ENCODE measurements at places on chromosomes 12 and 14.

DNA sequence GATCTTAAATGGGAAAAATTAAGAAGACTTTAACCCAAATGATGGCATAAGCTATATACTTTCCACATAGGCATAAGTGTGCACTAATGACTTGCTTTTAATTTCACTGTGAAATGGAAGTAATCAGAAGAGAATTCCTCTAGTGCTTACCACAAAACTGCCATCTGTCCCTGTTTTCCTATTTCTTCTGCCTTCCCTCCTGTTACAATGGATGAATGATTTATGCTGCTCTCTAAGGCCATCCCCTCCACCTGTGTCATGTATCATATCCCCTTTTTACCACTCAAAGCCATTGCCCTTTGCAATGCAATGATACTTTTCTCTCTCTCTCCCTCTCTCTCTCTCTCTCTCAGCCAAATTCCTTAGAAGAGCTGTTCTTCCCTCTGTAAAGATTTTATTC lies 109.1 kb downstream of the C12orf50 start:
- DNase-seq: no peak

DNA sequence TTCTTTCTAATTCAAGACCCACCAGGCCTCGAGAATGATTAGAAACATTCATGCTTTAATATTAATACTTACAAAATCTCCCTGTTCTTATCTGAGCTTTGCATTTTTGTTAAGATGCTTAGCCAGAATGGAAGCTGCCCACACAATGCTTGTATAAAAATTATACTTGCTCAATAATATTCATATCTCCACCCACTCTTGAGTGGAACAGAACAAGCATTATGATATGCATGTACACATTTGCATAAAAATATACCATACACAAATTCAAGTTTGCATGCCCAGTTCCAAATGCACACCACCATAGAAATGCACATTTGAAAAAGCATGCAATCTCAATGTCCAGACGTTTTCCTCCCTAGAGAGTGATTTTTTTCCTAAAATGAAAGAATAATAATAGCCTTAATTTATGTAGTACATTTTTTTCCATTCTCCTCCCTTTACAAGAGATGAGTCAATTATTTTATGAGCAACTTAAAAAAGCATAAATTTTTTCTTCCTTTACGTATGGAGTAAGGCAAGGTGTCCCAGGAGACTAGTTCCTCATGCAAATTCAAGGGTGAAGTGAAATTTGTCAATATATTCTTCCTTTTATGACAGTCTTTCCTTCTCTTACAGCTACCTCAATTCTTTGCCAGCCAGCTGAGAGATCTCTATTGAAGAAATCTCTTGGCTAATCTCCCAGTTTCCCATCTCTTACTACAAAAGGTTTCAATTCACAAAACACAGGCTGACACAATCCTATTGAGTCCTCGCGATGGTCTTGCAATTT lies 313.1 kb upstream of the GARIN6 start:
- DNase-seq: no peak

- no peak for DNase-seq
Measured at GRCh38 chr14:89040080-89040459, 215.6 kb downstream of the TTC8 start.

DNA sequence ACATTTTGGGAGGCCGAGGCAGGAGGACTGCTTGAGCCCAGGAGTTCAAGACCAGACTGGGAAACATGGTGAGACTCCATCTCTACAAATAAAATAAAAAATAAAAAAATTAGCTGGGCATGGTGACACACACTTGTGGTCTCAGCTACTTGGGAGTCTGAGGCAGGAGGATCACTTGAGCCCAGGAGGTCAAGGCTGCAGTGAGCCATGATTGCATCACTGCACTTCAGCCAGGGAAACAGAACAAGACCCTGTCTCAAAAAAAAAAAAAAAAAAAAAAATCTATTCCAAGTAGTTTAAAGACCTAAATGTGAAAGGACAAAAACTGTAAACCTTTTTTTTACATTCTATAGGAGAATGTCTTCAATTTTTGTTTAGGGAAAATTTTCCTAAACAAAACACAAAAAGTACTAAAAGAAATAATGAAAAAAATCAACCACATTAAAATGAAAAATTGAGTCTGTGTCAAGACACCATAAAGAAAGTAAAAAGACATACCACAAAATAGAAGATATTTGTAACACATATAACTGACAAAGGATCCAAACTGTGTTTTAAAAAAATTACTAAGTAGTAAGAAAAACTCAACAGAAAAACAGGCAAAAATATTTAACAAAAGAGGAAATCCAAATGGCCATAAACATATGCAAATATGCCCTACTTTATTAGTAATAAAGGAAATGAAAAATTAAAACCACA lies 17.0 kb downstream of the TMEM116 start:
- no peak for DNase-seq

- no peak for DNase-seq
Measured at GRCh38 chr12:28963554-28963953, 185.5 kb upstream of the FAR2 start.

DNA sequence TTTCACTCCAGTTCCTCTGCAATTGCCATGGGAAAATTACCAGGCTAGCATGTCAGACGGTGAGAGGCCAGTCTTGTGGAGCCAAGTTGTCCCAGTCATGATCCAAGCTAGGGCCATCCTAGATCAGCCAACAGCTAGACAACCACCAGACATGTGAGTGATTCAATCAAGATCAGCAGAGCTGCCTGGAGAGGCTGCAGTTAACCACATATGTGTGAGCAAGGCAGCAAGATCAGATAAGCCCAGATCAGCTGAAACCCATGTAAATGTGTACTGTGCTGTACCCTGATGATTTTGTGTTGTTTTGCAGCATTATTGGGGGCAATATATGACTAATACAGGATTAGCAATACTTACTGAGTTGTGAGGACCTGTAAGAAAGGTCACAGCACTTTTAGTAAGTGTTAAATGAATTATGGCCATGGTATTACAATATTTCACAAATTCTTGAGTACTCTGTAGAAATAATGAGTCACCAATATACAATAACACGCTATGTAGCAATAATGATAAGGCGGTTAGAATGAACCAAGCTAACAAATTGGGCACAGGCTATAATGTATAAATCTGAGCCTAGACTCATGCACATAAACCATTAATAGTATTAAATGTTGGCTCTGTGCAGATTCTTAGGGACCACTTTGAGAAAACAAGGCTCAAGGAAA lies 91.4 kb downstream of the SUDS3 start:
- no peak for DNase-seq

DNA sequence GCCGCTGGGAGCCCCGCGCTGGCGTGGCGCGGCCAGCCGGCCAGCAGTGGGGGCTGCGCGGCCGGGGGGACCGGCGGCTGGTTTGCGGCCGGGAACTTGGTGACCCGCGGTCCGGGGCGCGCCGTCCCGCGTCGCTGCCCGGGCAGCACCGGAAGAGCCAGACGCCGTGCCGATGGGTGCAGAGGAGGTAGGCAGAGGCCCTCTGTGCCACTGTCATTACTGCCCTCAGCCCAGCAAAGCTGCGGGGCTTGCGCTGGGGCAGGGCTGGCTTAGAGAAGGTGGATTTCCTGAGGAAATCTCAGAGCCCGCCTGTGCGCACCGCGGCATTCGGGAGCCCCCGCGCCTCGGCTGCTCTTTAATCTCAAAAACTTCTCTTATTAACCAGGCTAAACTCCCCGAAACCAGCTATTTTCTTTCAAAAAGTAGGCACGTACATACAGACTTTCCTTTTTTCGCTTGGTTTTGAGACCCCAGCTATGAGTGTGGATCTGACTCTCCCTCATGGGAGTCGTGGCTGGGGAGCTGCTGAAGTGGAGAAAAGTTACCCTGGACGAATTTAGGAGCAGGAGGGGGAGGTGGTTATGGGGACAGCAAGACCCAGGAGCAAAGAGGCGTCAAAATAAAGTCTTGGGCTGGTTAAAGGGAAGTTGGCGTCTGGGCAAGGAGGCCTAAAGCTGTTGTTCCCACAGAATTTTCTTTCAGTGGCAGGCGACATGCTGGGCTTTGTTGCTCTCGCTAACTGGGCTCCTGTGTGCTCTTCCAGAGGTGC lies 802 bp downstream of the SUSD6 start:
- DNase-seq: peak; percentile 38

- peak; percentile 41 for DNase-seq
Measured at GRCh38 chr12:89183985-89184435, 168.3 kb downstream of the DUSP6 start.

GRCh38 chr12:73863546-73863945 lies 674.1 kb upstream of the ATXN7L3B start:
- DNase-seq: no peak

- DNase-seq: no peak
Measured at GRCh38 chr12:26971963-26972362, 33.7 kb downstream of the FGFR1OP2 start.

DNA sequence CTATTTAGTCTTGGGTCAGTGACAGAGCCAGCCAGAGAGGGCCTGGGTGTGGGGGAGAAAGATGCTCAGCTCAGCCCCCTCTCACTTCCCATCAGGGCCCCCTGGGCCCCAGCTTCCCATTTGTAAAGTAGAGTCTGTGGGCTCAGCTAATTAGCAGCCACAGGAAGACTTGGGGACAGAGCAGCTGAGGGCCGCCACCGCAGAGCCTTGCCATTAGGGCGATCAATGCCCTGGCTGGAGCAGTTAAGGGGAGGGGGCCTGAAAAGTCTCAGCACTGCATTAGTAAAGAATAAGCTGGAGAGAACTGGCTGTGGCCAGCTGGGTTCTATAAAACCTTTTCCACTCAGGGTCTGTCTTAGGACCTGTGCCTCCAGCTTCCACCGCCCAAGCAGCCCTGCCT lies 2.7 kb downstream of the PLEKHD1 start:
- no peak for DNase-seq

GRCh38 chr14:29663281-29663801 lies 264.3 kb downstream of the PRKD1 start:
- DNase-seq: no peak

DNA sequence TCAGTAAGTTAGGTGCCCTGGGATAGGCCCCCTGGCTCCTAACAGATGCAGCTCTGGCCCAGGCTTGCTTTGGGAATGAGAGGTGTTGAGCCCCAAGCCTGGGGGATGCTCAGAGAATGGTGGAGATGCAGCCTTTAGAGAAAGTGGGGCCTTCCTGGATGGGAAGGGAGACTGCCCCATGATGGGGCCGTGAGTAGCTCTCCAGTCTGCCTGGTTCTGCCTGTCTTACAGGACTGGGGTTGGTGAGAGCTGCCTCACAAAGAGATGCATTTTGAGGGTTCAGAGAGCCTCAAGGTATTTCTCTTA lies 523 bp upstream of the VRTN start:
- DNase-seq: no peak

DNA sequence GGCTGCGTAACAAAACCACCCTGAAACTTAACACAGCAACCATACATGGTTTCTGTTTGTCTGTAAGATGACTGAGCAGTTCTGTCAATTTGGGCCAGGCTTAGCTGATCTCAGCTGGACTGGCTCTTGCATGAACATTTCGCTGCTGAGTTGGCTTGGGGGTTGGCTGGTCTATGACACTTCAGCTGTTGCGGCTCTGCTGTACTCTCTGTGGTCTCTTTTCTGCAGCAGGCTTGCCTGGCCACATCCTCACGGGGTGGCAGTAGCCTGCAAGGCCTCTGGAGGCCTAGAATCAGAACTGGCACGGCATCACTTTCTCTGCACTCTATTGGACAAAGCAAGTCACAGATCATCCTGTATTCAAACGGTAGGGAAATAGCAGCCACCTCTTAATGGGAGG lies 216.2 kb downstream of the BCL11B start:
- no peak for DNase-seq

GRCh38 chr14:96874127-96874526 lies 76.9 kb downstream of the VRK1 start:
- no peak for DNase-seq

DNA sequence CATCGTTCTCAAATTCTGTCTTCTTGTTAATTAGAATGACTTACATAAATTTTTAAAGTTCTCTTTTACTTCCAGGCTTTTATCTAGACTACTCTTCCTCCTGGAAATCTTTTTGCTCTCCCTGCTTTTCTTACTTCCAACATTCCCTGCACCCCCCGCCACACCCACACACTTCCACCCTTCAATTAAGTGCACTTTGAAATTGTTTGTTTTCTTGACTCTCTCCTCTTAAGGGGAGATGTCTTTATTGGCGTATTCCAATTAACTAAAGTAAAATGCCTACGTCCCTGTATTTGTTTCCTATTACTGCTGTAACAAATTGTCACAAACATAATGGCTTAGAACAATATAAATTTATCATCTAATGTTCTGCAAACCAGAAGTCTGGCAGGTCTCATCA lies 125.2 kb upstream of the KRR1 start:
- no peak for DNase-seq

DNA sequence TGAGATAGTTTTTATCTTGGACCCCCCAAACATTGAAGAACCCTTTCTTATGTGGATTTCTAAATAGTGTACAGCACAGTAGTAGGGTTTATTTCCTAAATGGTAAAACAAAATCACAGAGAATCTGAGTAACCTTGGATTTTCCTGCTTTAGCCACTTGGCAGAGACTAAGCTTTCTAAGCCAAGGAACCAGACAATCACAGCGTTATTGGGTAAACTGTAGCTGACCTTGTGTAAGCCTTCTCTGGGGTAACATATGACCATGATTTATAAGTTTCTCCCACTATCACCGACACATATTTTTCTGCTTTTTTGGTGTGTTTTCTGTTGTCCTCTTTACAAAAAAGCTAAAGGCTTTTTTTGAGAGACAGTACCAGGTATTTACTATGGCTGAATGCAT lies 136.3 kb upstream of the PZP start:
- no peak for DNase-seq

- DNase-seq: no peak
Measured at GRCh38 chr12:52686756-52687487, 6.7 kb upstream of the KRT1 start.

- DNase-seq: no peak
Measured at GRCh38 chr14:55572578-55572977, 7.4 kb upstream of the KTN1 start.

- no peak for DNase-seq
Measured at GRCh38 chr14:23013054-23013748, 3.3 kb upstream of the C14orf93 start.

- DNase-seq: no peak
Measured at GRCh38 chr14:78595797-78596196, 425.6 kb downstream of the NRXN3 start.

- no peak for DNase-seq
Measured at GRCh38 chr14:53571641-53572328, 384.8 kb downstream of the BMP4 start.

DNA sequence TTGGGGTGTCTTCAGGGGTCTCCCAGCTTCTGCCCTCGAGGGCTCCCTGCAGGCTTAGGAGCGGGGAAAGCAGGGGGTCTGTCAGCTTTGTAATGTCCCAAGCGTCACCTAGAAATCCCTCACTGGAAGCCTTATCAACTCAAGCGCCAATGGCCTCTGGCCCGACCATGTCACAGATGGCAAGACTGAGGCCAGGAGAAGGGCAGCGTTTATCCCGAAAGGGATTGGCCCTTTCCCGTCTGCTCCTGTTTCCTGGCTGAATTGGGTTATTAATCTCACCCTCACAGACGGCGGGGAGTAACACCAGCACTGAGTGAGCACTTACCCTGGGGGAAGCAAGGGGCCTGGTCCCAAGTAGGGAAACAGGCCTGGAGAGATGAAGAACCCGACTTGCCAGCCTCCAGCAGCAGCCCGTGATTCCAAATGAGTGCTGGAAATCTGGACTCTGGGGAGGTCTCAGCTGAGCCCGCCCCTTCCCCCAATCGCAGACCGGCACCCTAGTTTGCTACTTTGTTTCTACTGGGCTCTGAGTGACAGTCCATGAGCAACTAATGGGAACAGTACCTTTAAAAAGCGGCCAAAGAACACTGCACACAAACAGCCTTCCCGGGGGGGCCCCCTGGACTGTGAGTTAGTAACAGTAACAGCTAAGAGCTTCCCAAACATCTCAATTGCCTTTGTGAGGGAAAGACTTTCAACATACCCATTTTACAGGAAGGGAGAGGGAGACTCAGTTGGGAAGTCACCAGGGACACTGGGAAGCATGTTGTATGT lies 2.1 kb upstream of the NCOR2 start:
- DNase-seq: no peak

Measured in left ventricle myocardium inferior (tissue), 1 donor.